ENCODE measurements at places on chromosomes 7 and 10.

- DNase-seq, result no peak
Measured at GRCh38 chr7:122886357-122887081, at the start of gene CADPS2. Gene CADPS2 (minus strand): TSS chr7:122886460. CDS start chr7:122886337, 123 bp downstream.

GRCh38 chr7:28973591-28973990 is 15.5 kb upstream of the TRIL start:
- no peak for DNase-seq

- DNase-seq, result no peak
Measured at GRCh38 chr7:70570961-70571360, 561.0 kb upstream of the GALNT17 start.

- DNase-seq, result no peak
Measured at GRCh38 chr7:7416031-7416858, 119.4 kb downstream of the COL28A1 start.

- DNase-seq, result no peak
Measured at GRCh38 chr10:16835228-16835627, 18.0 kb upstream of the RSU1 start.

GRCh38 chr10:84269773-84270172 is 24.9 kb downstream of the RGR start:
- no peak for DNase-seq

GRCh38 chr7:2129323-2130095 is 103.2 kb downstream of the MAD1L1 start:
- no peak for DNase-seq

DNA sequence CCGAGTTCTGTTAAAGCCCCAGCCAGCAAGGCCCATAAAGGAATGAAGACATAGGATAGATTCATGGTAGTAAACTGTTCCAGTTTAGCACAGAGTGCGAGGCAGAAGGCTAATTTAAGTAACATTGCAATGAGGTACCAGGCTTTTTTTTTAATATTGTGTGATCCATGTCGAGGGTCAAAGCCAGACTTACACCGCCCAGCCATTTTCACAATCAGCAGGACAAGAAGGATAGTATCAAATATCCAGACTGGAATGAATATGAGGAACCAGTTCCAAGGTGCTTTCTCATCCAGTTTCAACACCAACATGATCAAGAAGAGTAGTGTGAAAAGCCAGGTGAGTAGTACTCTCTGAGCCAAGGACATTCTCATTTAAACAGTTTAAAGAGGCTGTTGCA is 4.2 kb downstream of the TMEM60 start:
- no peak for DNase-seq

DNA sequence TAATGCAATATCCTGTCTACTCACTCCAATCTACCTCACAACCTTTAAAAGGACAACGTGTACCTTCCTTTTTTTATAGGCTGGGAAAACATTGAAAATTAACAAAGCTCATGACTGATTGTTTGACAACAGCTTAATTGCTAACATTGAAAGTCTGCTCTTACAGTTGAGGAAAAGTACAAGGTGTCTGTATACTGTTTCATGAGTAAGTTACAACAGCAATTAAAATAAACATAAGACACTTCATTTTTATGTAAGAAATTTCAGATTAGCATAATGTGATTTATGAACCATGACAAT is 28.6 kb upstream of the NCAPG2 start:
- DNase-seq, result no peak

DNA sequence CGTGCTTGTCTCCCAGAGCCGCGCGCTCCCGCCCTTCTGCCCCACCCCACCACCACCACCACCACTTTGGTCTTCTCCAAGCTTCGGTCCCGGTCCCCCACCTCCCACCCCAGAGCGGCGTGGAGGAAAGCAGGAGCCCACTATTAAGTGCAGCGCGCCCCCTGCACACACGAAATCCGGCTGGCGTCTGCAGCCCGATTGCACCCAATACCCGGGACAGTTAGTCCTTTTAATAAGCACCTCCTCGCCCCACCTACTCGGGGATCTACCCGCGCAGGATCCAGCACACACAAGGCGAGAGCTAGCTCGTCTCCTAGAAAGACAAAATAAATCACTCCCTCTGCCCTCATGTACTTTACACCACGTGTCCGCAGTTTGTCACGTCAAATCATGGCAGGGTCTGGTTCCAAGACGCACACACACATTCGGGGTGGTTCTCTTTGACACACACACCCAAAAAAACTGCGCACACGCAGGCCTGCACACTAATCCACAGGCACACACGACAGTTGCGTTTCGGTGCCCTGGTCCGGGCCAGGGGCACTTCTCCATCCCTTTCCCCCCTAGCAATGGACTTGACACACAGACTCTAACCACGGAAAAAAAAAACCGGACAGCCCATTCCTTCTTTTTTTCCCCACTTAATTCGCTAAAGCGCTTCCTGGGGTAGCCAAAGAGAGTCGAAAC is 1.6 kb downstream of the SFMBT2 start:
- peak; percentile 49 for DNase-seq

- DNase-seq, result no peak
Measured at GRCh38 chr10:67112765-67113164, 186.9 kb downstream of the LRRTM3 start.

- DNase-seq, result no peak
Measured at GRCh38 chr7:54825368-54825767, 66.4 kb upstream of the SEC61G start.

- DNase-seq, result no peak
Measured at GRCh38 chr7:111424768-111425167, 137.5 kb downstream of the IMMP2L start.

DNA sequence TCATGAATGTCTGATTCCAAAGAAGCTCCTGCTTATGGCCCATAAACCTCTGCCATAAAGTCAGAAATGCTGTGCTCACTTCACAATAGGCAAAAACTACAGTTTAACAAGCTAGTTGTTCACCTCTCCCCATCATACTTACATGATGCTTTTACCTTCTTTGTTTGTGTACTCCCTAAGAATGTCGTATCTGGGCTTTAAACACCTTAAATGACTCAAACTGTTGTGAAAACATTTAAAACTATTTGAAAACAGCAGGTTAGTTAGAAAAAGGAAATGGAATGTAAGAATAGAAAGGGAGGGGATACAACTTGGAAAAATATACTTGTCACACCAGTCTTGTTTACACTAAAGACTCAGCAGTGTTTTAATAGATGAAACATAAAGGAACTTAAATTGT is 128.2 kb upstream of the AGR3 start:
- no peak for DNase-seq

GRCh38 chr10:130489891-130490290 is 353.7 kb downstream of the GLRX3 start:
- no peak for DNase-seq

DNA sequence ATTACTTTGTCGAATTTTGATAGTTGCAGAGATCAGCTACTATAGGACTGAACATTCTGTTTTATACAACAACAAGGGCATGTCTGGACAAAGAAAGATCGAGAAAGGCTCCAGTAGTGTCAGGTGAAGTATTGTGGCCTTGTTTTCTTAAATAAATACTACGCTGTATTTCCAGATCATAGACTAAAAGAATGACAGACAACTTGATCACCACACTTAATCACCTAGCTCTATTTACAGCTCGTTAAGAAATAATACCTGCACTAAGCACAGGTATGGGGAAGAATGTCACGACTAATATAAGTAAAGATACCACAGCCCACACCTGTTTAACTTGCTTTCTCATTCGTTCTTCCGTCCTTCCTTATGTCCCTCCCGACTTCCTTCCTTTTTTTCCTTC is 269.2 kb downstream of the HGF start:
- no peak for DNase-seq

- no peak for DNase-seq
Measured at GRCh38 chr10:97490592-97490991, 7.6 kb downstream of the MMS19 start.

GRCh38 chr10:93160829-93161228 is 87.1 kb downstream of the CYP26A1 start:
- no peak for DNase-seq

DNA sequence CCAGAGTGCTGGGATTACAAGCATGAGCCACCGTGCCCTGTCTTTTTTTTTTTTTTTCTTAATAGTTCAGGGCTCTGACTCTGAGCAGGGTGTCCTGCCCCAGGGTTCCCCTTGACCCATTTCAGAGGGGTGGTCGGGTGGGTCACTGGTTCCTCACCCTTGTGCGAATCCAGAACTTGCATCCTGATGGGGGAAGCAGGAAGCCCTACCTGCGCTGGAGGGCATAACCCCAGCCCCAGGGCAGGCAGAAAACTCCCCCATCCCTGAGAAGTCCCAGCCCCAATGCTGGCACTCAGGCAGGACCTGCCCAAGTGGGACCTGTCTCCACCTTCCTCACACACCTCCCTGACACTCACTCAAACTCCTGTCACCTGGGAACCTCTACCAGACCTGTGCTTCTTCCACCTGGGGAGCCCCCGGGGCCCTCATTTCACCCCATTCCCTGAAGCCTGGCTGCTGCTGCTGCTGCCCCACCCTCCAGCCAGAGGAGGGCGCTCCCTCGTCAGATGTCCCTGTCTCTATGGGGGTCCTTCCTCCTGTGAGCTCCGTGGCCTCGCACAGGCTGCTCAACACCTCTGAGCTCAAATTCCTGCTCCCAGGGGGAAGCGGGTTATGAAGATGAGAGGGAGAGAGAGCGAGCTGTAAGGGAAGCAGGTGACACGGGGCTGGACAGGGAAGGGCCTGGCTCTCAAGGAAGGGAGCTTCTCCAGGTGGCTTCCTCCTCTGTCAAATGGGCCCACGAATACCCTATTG is 15.1 kb upstream of the ZNF273 start:
- DNase-seq, result peak; percentile 19

- DNase-seq, result no peak
Measured at GRCh38 chr7:156307193-156307592, 333.4 kb upstream of the RNF32 start.

DNA sequence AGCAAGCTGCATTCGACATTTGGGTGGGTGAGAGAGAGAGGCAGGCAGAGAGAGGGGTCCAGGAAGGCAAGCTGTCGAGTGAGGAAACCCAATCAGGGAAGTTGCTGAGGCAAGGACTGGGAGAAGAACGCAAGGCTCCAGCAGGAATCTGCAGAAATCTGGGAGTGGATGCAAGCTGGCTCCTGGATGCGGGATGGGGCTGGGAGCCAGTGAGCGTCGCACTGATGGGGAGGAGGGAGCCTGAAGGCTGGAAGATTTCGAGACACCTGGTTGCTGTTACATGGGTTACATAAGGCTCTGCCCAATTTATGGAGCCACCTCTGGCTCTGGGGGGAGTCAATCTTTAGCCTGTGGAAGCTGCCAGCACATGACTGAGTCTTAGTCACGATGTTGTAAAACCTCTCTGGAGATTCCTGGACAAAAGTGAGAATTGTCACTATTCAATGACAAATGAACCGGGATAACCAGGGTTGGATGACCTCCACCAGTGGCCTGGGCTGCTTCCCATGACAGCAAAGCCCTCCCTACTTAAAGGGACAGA is 51.1 kb upstream of the ADRB1 start:
- no peak for DNase-seq

DNA sequence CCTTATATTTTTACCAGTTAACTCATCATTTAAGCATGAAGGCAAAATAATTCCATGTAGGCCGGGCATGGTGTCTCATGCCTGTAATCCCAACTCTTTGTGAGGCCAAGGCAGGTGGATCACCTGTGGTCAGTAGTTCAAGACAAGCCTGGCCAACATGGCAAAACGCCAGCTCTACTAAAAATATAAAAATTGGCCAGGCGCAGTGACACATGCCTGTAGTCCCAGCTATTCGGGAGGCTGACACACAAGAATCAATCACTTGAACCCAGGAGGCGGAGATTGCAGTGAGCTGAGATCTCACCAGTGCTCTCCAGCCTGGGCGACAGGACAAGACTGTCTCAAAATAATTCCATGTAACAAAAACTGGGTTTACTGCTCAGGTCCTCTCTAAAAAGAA is 18.3 kb downstream of the HNRNPA2B1 start:
- no peak for DNase-seq

DNA sequence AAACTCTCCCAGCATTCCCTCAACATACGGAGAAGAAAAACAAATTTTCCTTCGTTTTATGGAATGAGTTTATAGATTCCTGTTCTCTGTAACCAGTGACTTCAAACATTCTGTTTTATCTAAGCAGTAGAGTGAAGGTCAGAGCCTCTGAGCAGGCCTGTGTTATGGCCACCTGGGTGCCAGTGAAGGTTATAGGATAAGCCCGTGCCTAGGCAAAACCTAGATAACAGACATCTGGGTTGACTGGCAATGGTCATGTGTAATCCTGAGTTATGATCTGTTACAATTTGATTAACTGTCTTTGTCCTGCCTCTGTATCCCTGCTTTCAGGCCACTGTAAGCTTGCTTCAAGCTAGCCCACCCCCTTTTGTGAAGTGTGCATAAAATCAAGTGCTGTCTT is 8.3 kb downstream of the LSM5 start:
- no peak for DNase-seq

GRCh38 chr7:118304100-118304499 is 79.6 kb downstream of the ANKRD7 start:
- DNase-seq, result no peak

DNA sequence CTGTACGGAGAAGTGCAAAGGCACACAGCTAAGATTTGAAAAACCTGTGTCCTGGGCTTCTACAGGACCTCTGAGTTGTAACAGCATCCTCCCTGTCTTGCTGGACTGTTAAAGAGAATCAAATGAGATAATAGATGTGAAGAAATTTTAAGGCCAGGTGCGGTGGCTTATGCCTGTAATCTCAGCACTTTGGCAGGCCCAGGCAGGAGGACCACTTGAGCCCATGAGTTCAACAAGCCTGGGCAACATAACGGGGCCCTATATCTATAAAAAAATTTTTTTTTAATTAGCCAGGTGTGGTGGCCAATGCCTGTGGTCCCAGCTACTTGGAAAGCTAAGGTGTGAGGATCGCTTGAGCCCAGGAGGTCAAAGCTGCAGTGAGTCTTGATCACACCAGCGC is 2.9 kb upstream of the ARHGAP21 start:
- DNase-seq, result no peak

DNA sequence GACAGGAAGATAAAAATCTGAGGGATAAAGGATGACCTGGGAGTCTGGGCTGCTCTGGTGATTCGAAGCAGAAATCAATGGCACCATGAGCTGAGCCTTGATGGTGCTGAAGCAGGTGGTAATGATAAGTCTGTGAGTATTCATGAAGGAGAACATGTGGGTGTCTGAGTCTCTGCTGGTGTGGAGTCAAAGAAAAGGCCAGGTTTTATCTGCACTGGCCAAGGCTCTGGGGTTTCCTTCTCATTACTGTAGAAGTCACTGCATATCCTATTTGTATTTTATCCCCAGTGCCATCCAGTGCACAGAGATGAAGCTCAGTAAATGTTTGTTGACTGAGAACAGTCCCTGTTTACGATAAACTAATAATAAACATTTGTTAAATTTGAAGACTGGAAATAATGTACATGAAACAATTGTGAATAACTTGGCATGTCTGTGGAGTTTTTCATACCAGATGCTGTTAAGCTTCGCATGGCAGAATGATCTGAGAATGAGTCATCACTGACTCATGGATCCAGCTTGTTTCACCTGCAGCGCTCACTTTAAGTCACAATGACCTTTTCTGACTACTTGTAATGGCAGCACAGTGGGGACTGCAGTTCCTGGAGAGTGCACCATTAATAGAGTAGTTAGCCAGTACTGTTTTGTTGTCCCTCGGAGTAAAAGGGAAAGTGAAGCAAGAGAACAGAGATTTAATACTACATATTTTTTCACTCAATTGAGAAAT is 538.5 kb downstream of the HTR7 start:
- no peak for DNase-seq

DNA sequence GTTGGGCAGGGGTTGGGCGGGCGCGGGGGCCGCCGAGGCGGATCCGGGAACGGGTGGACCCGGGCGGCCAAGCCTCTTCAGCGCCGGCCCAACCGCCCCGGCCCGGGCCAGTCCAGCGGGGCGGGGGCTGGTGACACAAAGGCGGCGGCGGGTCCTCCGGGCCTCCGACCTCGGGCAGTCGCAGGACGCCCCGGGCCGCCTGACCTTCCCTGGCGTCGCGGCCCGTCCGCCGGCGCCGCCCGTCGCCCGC is 54.2 kb downstream of the METTL2B start:
- DNase-seq, result peak; percentile 10

Measured in stimulated activated CD4-positive, alpha-beta T cell treated with anti-CD3 and anti-CD28 coated beads, Interleukin-12 subunit alpha, Interleukin-12 subunit beta, amount 100 ng/mL, for 24 hours (primary cell).